ENCODE measurements at places on chromosomes 7 and 10. TPM values are rescaled to one million over a fixed set of nuclear protein-coding genes. Genes with fewer than 3 reads are reported as not detected.

- H3K4me3 ChIP-seq: peak overlapping the region; percentile 22
- H3K27ac ChIP-seq: peak overlapping the region; percentile 86
- DNase-seq: peak; percentile 74
- H3K4me1 ChIP-seq: peaks cover 98% of the 10 kb centered on the region
- H3K36me3 ChIP-seq: peaks cover 4% of the 10 kb centered on the region
These were observed 45.0 kb downstream of the ZCCHC24 start for GRCh38 chr10:79400146-79401004.

- H3K36me3 ChIP-seq: no peaks in the 10 kb centered on the region
- H3K27me3 ChIP-seq: no peaks in the 10 kb centered on the region
- H3K27ac ChIP-seq: no peak overlapping the region
- DNase-seq: no peak
- H3K4me1 ChIP-seq: no peaks in the 10 kb centered on the region
These were observed 48.3 kb upstream of the PITRM1 start for GRCh38 chr10:3220853-3221252.

- H3K4me1 ChIP-seq: no peaks in the 10 kb centered on the region
- no peak overlapping the region for H3K27ac ChIP-seq
- no peaks in the 10 kb centered on the region for H3K27me3 ChIP-seq
- no peaks in the 10 kb centered on the region for H3K36me3 ChIP-seq
- H3K4me3 ChIP-seq: no peak overlapping the region
These were observed 17.7 kb downstream of the GIMAP5 start for GRCh38 chr7:150754951-150755350.

The RADIL gene
- 2.3 TPM for total RNA-seq

Data from psoas muscle (tissue), 8 donors.